ENCODE measurements at places on chromosomes 13 and 19.

DNA sequence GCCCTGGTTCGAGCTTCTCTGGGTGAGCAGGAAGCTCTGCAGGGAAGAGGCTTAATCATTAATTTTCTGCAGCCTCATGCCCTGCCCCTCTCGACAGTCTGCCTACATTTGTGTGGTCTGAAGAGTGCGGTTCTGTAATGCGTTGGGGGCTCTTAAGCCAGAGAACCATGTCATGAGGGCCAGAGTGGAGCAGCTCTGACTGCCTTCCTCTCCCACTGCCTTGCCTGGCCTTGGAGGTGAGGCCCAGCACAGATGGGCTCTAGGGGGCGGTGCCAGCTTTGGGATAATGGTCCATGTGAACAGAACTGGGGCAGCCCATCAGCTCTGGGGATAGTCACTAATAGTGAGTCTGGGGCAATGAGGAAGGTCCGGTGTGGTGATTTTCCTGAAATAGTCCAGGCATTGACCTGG, 5.7 kb downstream of the FGF9 start:
- no peak for DNase-seq

- no peak for DNase-seq
Observed at GRCh38 chr13:98216135-98216565, 39.1 kb upstream of the RNF113B start.

- no peak for DNase-seq
Observed at GRCh38 chr19:10226021-10226375, 5.1 kb downstream of the S1PR2 start.

DNA sequence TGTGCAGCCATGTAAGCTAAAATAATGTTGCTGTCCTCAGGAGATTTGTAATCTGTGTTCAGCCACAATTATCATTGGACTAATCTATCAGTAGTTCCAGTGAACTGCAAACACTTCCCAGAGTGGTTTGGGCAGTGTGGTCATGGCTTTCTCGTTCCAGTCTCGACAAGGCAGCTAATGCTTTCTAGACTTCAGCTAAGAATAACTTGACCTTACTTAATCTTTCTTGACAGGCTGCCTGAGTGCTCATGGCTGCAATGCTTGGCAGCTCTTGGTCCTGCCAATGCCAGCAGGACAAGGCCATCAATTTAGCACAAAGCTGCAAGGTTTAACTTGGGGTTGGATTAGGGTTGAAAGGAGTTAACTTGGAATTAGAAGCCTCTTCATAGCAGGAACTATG, 32.8 kb downstream of the ATP12A start:
- no peak for DNase-seq

- no peak for DNase-seq
Observed at GRCh38 chr13:93455861-93456260, 229.3 kb downstream of the GPC6 start.

GRCh38 chr13:76349700-76350099, 536.5 kb downstream of the KCTD12 start:
- DNase-seq = no peak

- no peak for DNase-seq
Observed at GRCh38 chr19:13841962-13842290, 35.0 kb upstream of the NANOS3 start.

DNA sequence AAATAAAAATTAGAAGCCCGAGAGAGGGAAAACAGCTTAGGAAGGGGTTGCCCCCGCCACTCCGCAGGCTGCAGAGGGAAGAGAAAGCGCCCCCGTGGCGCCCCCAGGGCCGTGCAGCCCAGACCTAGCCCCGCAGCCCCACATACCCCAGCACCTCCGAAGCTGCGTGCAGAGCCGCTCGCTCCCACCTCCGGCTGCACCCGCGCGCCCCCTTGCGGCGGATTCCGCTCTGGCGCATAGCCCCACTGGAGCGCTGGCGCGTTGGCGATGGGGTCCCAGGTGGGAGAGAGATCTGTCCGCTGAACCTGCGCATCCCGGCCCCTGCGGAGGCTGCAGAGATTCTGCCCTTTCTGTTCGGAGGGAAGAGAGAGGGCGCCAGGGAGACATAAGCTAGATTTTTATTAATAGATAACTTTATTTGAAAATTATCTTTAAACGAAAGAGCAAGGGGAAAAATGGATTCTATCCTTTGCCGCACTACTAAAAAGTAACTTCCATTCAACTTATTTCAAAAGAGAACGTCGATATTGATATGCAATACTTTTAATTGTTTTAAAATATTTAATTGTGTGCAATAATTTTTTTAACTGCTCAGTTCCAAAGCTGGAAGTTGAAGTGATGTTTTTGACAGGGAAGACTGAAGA, 11.7 kb upstream of the CLN5 start:
- peak; percentile 94 for DNase-seq

GRCh38 chr13:107117327-107118012, 549.5 kb upstream of the ARGLU1 start:
- DNase-seq = no peak

DNA sequence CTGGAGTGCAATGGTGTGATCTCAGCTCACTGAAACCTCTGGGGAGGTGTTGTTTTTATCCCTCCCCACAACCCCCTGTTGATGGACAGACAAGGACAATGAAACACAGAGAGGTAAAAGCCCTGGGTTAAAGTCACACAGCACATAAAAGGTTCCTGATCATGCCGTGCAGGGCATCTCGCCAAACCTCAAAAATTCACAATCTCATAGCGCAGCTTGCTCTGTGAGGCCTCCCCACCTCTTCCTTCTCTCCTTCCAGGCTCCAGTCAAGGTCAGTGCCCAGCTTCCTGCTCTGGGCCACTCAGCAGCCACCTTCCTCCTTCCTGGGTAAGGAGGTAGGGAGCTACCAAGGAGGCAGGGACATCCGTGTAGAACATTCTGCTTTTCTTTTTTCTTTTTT, 2.3 kb downstream of the FUT2 start:
- DNase-seq = no peak
